Right renal pelvis (tissue), 4 donors: ENCODE measurements at places on chromosomes 7 and 10. TPM values are rescaled to one million over a fixed set of nuclear protein-coding genes. Genes with fewer than 3 reads are reported as not detected.

Gene OR6B1
- not detected for polyA plus RNA-seq

GRCh38 chr10:67668448-67668847, 27.5 kb downstream of the CTNNA3 start:
- no peak for DNase-seq

DNA sequence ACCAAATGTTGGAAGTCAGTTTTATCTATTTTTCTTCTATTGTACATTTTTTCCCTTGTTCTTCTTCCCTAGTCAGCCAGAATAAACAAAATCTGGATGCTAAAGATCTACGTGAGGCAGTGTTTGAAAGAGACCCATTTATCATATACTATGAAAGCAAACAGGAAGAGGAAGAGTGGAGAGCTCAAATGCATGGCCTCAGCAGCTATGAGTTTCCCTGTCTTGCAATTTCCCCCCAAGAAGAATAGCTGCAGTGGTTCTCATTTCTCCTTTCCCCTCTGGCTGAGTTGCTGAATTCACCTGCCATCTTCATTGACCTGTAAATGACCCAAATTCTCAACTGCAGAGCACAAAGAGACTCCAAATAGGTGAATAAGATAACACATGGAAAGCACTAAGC, 347.1 kb upstream of the NRP1 start:
- DNase-seq, result no peak

DNA sequence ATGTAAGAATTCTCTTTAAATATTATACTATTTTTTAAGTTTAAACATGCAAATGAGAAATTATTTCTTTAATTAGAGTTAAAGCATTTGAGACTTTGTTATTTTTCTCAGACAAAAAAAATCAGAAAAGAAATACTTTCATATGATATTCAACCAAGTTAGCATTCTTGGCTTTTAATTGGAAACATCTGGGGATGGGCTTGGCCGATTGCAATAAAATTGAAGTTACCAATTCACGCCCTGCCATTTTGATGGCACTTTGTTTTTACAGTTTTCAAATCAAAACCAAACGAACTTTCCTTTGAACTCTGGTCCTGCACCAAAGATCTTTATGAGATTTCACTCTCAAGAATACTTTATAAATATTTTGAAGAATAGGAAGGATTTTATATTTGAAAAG, 127.7 kb downstream of the ATE1 start:
- DNase-seq, result no peak

DNA sequence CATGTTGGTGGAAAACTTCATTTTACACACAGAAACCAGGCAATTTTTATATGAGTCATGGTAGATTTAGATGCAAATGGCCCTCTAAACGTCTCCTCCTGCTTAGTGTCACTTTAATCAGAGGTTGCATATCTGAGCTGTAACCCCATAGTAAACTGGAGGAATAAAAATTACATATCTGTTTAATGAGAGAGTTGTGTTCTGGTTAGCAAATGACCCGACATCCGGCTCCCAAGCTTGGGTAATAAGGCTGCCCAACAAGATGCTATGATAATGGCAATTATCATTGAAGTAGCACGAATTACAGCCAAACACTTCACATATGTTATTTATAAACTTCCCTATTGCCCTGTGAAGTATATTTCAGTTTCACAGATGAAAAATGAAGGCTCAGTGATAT, 10.6 kb upstream of the ADAM12 start:
- DNase-seq, result no peak

DNA sequence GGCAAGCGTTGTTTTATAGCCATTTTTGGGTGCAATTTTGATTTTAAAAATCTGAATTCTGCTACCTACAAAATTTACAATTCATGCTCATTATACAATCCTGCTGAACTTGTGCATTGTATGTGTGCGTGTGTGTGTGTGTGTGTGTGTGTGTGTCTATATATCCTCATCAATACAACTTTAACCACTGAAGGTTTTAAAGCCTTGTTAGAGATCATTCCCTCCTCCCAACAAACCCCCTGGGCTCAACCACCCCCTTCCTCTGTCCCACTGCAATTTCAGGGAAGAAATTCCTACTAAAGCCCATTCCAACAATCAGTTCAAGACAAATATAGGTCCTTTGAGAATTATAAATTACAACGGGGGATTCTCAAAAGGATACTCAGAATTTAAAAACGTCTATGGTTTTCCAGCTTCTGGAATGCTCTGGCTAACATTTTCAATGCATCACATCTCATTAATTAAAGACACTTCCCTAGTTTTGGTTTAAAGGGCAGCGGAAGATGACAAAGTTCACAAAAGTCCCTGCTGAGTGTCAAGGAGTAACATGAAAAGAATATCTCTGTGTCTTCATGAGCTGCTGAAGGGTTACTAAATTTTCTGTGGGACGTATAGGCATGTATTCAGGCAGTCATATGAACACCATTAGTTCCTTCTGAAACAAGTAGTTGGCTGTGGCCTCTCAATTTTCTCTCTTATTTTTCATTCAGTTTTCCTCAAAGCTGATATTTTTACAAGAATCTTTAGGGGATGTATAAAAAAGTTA, 889 bp upstream of the SEMA3A start:
- no peak for DNase-seq

- no peak for DNase-seq
Measured at GRCh38 chr10:30357075-30357801, 8.2 kb upstream of the MTPAP start.

Gene RTKN2
- 13.7 TPM for polyA plus RNA-seq

DNA sequence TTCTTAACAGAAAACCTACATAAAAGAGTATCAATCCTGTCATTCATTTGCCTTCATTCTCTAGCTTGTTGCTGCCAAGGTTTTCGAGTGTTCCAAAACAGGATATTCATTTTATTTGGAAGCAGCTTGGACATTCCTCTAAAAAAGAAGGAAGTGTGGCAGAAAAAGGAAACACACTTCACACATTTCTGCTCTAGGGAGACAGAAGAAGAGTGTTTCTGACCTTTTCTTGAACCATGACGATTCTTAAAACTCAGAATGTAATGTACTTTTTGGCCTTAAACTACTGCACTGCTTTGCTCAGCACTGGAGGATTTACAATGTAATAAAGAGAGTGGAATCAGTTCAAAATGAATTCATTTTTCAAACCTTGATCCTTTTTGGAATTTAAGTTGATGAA, 81.3 kb downstream of the SEMA3A start:
- no peak for DNase-seq

- DNase-seq, result no peak
Measured at GRCh38 chr7:115023219-115023618, 101.3 kb downstream of the MDFIC start.
